ENCODE measurements at places on chromosomes 16 and 17.

- DNase-seq = no peak
Measured at GRCh38 chr17:2449486-2449885, 48.6 kb upstream of the MNT start.

GRCh38 chr16:15460601-15461000 is 26.2 kb downstream of the BMERB1 start:
- no peak for DNase-seq

DNA sequence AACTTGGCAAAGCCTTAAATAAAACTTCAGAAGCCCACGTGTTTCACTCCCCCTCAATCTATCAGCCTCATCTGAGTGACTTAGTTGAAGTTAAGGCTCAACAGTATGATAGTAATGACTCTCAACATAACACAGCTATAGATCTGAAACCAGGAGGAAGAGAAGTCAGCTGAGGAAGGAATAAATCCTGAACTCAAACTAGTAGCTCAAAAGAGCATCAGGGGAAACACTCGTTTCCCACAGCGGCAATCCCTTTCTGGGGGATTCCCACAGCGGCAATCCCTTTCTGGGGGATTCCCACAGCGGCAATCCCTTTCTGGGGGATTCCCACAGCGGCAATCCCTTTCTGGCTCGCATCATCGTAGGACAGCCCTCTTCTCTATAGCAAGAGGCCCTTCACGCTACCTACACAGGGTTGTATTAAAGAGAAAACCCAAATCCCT is 56.8 kb downstream of the ZZEF1 start:
- DNase-seq = peak; percentile 55

GRCh38 chr17:44914698-44915271 is 515 bp downstream of the GFAP start:
- no peak for DNase-seq

DNA sequence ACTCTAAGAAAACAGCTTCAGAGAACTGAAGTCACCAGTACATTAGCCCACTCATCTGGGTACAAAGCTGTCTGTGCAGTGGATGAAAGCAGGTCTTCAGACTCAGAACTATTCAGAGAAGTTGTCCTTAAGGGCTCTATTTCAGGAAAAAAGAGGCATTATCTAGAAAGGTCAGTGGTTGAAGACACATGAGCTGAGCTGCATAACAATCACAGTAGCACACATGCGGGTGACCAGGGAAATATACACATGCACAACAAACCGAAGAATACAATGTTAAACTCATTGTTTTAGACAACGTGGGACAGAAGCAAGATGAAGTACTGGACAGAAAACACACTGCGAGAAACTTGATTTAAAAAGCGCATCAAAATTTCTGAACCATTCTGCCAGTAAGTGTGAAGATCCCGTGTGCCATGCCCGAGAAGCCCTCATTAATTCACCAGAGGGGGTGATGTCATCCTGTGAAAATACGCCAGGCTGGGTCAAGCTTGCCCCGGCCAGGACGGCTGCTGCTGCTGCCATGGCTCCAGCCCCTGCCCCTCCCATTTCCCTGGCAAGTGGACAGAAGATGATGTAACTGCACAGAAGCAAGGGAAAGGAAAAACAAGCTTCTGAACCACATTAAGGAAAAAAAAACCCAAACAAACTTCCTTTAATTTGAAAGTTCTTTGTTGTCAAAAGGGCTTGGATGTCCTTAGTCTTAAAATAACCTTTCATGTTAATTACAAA is 10.1 kb downstream of the DYNC1LI2 start:
- no peak for DNase-seq

GRCh38 chr16:62639890-62640289 is 603.7 kb upstream of the CDH8 start:
- DNase-seq = no peak

- DNase-seq = no peak
Measured at GRCh38 chr16:54121539-54122295, 164.9 kb downstream of the IRX3 start.

Data from CD4-positive, alpha-beta T cell treated with Interleukin-17A for 1 hour (primary cell).